Neural progenitor cell (in vitro differentiated cells): ENCODE measurements at places on chromosomes 5 and 9. TPM values are rescaled to one million over a fixed set of nuclear protein-coding genes. Genes with fewer than 3 reads are reported as not detected.

Gene ZNF483
- 26.9 and 30.7 TPM in 2 replicates for total RNA-seq

GRCh38 chr5:1111727-1112289 lies at the start of gene SLC12A7:
Gene SLC12A7, minus strand, starts transcription at chr5:1112063. Its CDS starts 72 bp downstream, at chr5:1111991.
- DNase-seq = peak; percentile 77

Gene ERMP1
- total RNA-seq = 19.8 and 25.5 TPM in 2 replicates

Gene HRCT1
- total RNA-seq = not detected in 2 replicates

DNA sequence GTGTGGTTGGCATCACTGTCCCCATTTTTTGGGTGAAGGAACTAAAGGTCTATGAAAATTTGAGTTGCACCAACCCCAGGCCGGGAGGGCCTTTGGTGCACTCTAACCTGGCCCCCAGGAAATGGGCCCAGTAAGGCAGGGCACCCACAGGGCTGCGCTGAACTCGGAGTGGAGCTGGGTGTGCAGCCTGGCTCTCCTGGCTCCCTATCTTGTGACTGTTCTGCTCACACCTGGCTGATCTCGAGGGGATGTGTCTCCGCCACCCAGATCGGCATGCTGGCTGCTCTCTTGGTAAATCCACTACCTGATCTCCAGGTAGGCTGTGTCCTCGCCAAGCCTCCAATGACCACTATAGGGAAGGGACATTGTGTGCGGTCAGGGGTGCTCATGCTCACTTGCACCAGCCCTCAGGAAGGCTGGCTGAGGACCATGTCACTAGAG lies 259.8 kb downstream of the NSG2 start:
- no peak for DNase-seq

GRCh38 chr9:137851516-137852267 lies 25.9 kb upstream of the CACNA1B start:
- no peak for DNase-seq

Gene MSANTD3
- 50.1 and 67.7 TPM in 2 replicates for total RNA-seq

- DNase-seq = no peak
Measured at GRCh38 chr5:2695200-2695891, 56.1 kb downstream of the IRX2 start.

DNA sequence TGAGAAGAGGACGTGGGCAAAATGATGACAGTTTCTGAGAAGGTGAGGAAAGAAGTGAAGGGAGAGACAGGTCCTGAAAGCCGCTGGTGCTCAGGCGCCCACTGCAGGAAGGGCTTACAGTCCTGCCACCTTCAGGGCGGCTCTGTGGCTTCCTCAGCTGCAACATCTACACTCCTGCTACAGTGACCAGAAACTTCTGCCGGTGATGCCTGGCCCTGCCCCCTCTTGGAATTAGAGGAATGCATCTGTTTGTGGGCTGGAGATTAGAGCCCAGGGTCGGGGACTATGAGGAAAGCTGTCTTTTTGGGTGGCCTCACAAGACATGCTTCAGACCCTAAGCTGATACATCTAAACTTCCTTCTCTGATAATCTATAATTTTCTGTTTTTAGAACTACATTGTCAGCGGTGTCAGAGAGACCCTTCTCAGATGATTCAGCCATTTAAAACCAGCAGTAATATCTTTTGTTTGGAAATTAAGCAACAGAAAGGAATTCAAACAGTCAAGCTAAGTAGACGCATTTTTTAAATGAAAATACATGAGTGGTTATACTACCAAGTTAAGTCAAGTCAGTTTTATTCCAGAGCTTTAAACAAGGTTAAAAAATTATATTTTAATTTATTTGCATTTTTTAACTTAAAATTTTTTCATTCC lies 30.4 kb downstream of the PRDM6 start:
- DNase-seq = peak; percentile 74

Gene THBS4
- total RNA-seq = 31.6 and 40.5 TPM in 2 replicates

GRCh38 chr9:115883467-115884329 lies 269.9 kb upstream of the PAPPA start:
- peak; percentile 59 for DNase-seq
